Stimulated activated CD4-positive, alpha-beta T cell treated with anti-CD3 and anti-CD28 coated beads, Interleukin-12 subunit alpha, Interleukin-12 subunit beta, amount 100 ng/mL, for 24 hours (primary cell): ENCODE measurements at places on chromosomes 2 and 18.

- DNase-seq: no peak
These were observed 746.1 kb upstream of the LRRTM1 start for GRCh38 chr2:81050580-81051095.

GRCh38 chr2:170218931-170219330, 41.0 kb downstream of the MYO3B start:
- DNase-seq: no peak

- no peak for DNase-seq
These were observed 39.4 kb upstream of the MAP4K3 start for GRCh38 chr2:39476524-39476923.

DNA sequence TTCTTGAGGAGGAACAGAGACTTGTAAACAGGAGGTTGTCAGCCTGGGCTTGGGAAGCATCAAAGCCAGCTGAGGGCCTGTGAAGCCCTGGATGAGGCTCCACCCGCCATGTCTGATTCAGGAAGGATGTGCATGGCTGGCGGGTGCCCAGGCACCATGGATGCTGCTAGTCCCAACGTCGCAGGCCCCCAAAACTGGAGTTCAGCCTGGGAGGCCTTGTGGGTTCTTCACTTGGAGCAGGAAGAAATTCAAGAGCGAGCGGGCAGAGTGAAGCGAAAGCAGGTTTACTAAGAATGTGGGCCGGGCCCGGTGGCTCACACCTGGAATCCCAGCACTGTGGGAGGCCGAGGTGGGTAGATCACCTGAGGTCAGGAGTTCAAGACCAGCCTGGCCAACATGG, 12.1 kb upstream of the PXDN start:
- DNase-seq: no peak
